ENCODE measurements at places on chromosomes 2 and 18.

DNA sequence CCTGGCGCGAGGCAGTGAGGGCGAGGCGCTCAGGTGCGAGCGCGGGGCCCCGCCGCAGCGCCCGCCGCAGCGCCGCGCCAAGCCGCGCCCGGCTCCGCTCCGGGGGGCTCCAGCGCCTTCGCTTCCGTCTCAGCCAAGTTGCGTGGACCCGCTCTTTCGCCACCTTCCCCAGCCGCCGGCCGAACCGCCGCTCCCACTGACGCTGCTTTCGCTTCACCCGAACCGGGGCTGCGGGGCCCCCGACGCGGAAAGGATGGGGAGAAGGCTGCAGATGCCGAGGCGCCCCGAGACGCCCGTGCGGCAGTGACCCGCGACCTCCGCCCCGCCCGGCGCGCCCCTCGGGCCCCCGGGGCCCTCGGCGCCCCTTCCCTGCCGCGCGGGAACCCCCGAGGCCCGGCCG is 328 bp upstream of the INHBB start:
- H3K27me3 ChIP-seq: peaks cover 96% of the 10 kb centered on the region
- peaks cover 20% of the 10 kb centered on the region for H3K4me1 ChIP-seq
- no peak for DNase-seq
- H3K4me3 ChIP-seq: no peak overlapping the region
- H3K36me3 ChIP-seq: no peaks in the 10 kb centered on the region
- no peak overlapping the region for H3K27ac ChIP-seq

- H3K36me3 ChIP-seq: no peaks in the 10 kb centered on the region
- H3K4me3 ChIP-seq: no peak overlapping the region
Observed at GRCh38 chr2:138294451-138294850, 207.1 kb upstream of the SPOPL start.

GRCh38 chr2:10132596-10132995 is 10.1 kb downstream of the RRM2 start:
- DNase-seq: no peak
- H3K27me3 ChIP-seq: no peaks in the 10 kb centered on the region
- H3K27ac ChIP-seq: no peak overlapping the region
- H3K4me3 ChIP-seq: no peak overlapping the region
- H3K4me1 ChIP-seq: peaks cover 2% of the 10 kb centered on the region

- no peaks in the 10 kb centered on the region for H3K36me3 ChIP-seq
- H3K4me3 ChIP-seq: no peak overlapping the region
- DNase-seq: no peak
- no peak overlapping the region for H3K27ac ChIP-seq
- H3K27me3 ChIP-seq: no peaks in the 10 kb centered on the region
- H3K4me1 ChIP-seq: no peaks in the 10 kb centered on the region
Observed at GRCh38 chr18:79559436-79559835, 120.2 kb upstream of the CTDP1 start.

- H3K36me3 ChIP-seq: peaks cover 5% of the 10 kb centered on the region
- H3K27ac ChIP-seq: no peak overlapping the region
- H3K4me1 ChIP-seq: peaks cover 18% of the 10 kb centered on the region
- no peaks in the 10 kb centered on the region for H3K27me3 ChIP-seq
Observed at GRCh38 chr2:15173501-15173900, 387.6 kb downstream of the NBAS start.

DNA sequence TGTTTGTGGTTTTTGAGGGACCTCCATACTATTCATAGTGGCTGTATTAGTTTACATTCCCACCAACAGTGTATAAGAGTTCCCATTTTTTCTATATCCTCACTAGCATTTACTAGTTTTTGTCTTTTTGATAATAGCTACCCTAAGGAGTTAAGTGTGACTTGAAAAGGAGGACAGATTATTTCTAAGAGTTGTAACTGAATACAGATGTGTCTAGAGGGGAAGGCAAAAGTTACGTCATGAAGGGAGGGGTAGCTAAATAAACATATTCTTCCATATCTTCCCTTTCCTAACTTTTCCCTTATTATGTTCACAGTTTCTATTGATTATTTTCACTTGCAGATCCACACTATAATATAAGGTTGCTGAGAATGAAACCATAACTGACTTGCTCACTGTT is 1315.7 kb upstream of the ZEB2 start:
- H3K27me3 ChIP-seq: no peaks in the 10 kb centered on the region
- no peaks in the 10 kb centered on the region for H3K4me1 ChIP-seq
- H3K4me3 ChIP-seq: no peak overlapping the region
- no peak for DNase-seq
- H3K36me3 ChIP-seq: no peaks in the 10 kb centered on the region

DNA sequence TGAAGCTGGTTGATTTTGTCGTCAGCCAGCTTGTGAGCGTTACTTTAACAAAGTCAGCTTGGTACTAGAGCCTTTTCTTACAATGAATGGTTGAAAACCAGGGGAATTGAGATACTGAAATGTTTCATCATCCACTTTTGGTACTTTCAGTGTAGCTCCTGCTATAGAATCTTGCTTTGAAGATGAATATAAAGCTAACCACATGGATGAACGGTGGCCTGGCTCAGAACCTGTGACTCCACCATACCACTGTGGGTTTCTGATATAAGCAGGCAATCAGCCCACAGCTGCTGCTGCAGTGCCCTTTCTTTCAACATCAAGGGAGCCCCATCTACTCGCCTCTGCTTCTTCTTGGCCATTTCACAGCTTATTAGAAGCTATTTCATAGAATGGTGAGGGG is 53.2 kb upstream of the GPR45 start:
- H3K4me1 ChIP-seq: peaks cover 2% of the 10 kb centered on the region
- no peak for DNase-seq
- H3K36me3 ChIP-seq: no peaks in the 10 kb centered on the region
- H3K27me3 ChIP-seq: no peaks in the 10 kb centered on the region

- no peaks in the 10 kb centered on the region for H3K36me3 ChIP-seq
- H3K27me3 ChIP-seq: no peaks in the 10 kb centered on the region
- DNase-seq: peak; percentile 64
- H3K4me3 ChIP-seq: no peak overlapping the region
- no peak overlapping the region for H3K27ac ChIP-seq
Observed at GRCh38 chr2:209334188-209335017, 89.4 kb upstream of the MAP2 start.
